ENCODE measurements at places on chromosomes 13 and 19.

- DNase-seq = no peak
Observed at GRCh38 chr19:48122421-48122820, 11.8 kb upstream of the PLA2G4C start.

- no peak for DNase-seq
Observed at GRCh38 chr19:40584007-40584406, 7.3 kb downstream of the SHKBP1 start.

DNA sequence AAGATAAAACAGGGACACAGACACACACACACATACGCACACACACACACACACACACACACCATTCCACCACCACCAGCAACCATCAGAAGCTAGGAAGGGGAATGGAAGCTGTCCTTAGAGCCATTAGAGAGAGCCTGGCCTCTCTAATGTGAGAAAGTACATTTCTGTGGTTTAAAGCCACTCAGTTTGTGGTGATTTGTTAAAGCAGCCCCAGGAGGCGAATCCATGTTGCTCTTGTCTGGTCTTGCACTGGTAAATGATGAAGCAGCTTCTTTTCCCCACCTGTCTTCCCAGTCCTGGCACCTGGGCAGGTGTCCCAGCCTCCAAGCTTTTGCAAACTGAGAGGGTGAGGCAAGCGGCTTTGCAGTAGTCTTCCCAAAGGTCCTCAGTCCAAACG is 118.9 kb upstream of the KL start:
- DNase-seq = no peak

GRCh38 chr19:38452430-38453366 is 19.2 kb downstream of the RYR1 start:
- no peak for DNase-seq

GRCh38 chr13:62629618-62630017 is 1214.0 kb upstream of the PCDH20 start:
- DNase-seq = no peak

DNA sequence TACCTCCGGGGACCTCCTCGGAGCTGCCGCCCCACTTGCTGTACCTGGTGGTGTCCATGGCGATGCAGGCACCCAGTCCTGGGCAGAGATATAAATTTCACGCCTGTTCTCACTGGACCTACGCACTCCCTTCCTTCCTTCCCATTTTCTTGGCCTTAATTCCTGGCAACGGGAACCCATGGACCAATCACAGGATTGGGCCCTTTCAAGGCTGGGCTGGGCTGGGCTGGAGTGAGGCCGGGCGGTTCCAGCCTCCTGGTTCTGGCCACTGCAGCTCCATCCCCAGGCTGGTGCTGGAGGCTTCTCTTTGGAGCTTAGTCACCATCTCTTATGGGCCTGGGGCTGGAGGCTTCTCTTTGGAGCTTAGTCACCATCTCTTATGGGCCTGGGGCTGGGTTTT is at the start of gene CLEC4G:
TSS of gene CLEC4G (minus strand) at position 66 of the 400 bp plus-strand sequence. CDS start at position 58, 8 bp downstream.
- no peak for DNase-seq

- no peak for DNase-seq
Observed at GRCh38 chr13:92976657-92977056, 249.9 kb upstream of the GPC6 start.

- DNase-seq = no peak
Observed at GRCh38 chr13:45178349-45179162, 22.3 kb downstream of the KCTD4 start.

DNA sequence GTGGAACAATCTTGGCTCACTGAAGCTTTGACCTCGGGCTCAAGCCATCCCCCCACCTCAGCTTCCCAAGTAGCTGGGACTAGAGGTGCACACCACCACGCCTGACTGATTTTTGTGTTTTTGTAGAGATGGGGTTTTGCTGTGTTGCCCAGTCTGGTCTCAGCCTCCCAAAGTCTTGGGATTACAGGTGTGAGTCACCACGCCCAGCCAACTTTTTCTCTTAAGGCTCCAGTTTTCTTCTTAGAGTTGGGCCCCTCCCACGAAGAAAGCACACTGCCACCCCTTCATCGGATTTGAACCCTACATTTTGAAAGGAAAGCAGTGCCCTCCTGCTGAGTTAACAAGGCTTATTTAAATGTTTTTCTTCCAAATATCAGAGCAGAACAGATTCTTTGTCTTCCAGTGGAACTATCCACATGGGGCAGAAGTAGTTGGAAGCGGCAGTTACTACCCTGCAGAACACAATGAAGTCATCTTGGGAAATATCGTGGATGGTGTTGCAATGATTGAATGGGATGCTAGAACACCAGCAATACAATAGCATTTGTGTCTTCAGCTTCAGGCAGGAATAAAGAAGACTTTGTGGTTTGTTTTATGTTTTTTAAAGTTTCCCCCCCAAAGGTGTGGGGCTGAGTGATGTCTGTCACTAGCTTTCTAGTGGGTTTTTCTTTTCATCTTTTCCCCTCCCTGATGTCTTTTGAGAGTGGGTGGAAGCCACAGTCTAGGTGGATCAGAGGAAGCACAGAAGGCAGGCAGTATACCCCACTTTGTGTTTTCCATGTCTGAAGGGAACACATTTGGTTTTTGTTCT is 8.9 kb downstream of the ACTN4 start:
- no peak for DNase-seq

- no peak for DNase-seq
Observed at GRCh38 chr13:66644855-66645460, 585.2 kb downstream of the PCDH9 start.

GRCh38 chr19:8832132-8833021 is at the start of the genes MBD3L1 and ZNF558:
MBD3L1 (plus strand) TSS chr19:8832377; CDS start chr19:8842679, 10,302 bp downstream.
ZNF558 (minus strand) TSS chr19:8832304; CDS start chr19:8822659, 9,645 bp downstream.
- peak; percentile 97 for DNase-seq

DNA sequence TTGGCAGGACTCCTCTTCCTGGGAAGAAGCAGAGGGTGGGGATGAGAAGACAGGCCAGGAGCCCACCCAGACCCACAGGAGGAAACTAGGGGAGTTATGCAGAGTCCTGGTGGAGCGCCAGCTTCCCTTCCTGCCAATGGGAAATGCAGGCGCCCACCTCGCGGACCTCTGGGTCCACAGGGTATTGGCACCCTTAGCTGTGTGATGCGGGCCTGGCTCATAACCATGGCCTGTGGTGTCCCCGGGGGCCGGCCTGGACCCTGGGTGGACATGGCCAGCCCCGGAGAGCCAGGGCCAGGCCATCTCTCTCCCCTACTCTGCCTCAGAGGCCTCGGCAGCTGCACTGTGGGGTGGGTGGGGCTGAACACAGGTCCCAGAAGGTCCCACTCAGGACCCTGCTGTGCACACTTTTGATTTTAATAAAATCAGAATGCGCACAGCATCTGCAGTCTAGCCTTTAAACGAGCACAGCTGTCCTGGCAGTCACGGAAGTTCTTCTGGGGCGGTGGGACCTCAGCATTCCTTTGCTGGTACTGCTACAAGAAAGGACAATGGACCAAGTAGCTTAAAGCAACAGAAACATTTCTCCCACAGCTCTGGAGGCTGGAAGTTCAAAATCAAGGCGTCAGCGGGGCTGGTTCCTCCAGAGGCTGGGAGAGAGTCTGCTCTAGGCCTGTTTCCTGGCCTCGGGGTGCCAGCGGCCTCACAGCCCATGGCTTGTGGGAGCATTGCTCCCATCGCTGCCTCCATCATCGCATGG is 1.8 kb downstream of the F10 start:
- DNase-seq = no peak

DNA sequence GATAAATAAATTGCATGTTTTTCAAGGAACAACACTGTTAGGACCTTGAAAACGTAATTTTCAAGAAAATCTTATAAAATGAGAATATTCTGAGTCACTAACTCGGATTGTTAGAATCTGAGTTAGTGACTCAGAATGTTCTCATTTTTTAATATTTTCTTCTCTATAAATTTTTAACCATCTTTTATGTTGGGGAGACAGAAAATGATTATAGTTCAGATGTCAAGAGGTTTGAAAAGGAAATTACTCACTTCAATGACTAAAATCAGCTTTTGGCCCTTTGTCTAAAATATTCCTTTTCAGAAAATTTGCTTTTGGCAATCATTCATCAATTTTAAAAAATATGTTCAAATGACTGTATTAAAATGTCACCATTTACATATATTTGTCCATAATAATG is 264.2 kb upstream of the EDNRB start:
- DNase-seq = no peak

GRCh38 chr13:23460309-23460708 is 26.8 kb upstream of the SACS start:
- no peak for DNase-seq

DNA sequence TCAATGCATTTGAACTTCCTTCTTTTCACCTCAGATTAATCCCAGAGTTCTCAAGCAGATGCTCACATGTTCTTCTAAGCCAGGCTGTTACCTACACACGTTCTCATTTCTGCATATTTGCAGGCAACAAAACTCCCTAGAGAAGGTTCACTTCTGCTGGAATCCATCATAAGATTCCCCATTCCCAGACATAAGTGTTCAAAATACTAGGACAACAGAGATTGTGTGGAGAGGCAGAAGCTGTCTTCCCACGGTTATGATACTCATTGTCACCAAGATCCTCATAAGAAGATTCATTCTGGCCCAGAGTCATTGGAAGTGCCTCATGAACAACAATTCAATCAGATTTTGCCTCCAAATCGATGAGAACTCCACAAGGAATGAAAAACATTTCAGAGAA is 931.6 kb upstream of the MIR17HG start:
- no peak for DNase-seq

DNA sequence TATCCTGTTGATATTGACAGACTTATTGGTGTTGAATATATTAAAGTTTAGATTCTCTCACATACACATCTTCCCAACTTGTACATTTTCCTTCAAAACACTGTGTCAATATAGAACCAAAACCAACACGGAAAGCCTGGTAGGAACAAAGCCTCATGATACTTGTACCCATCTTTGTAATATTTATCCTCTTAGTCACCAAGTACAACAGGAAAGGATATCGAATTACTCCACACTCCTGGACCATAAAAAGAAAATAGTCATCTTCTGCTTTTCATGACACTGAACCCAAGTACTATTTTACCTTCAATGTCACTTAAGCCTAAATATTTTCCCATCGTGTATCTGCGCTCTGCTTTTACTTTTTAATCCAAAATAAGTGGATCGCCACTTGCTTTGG is 702.9 kb upstream of the PCDH9 start:
- DNase-seq = no peak

- DNase-seq = no peak
Observed at GRCh38 chr13:73599232-73600128, 534.7 kb downstream of the KLF12 start.

DNA sequence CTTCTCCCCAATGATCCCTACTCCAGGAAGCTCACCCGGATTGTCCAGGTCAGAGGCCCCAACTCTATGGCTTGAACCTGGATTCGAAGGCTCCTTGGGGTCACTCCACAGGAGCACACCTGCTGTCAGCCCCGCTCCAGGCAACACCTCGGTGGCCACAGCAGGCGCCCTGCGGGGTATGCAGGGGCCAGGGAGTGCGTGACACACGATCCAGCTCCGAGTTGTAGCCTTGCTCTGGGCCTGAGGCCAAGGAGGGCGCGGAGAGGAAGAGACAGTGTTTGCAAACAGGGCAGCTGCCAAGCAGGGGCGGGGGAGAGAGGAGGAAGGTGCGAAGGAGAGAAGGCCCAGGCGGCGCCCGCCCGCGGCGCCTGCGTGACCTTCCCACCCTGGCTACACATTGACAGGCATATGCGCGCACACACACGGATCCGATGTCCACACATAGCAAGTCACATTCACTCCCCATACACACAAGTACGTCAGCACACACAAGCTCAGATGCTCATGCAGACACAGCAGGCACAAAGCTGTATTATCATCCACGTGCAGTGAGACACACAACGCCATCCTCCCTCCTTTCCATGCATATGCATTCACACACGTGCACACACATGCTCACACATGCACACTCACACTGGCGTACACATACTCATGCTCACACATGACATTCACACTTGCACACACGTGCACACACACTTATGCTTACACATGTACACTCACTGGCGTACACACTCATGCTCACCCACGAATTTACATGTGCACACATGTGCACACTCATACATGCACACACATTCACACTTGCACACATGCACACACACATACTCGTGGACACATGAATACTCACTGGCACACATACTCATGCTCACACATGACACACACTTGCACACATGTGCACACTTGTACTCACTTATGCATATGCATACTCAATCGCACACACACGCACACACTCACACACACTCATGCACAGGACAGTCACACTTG is 10.4 kb downstream of the SBK2 start:
- DNase-seq = no peak

- no peak for DNase-seq
Observed at GRCh38 chr13:20391597-20392452, 133.8 kb downstream of the CRYL1 start.

- no peak for DNase-seq
Observed at GRCh38 chr13:100506600-100507422, 81.8 kb downstream of the GGACT start.

GRCh38 chr13:96898212-96898611 is 96.1 kb downstream of the OXGR1 start:
- no peak for DNase-seq

GRCh38 chr13:27578121-27579030 is 42.0 kb downstream of the LNX2 start:
- DNase-seq = no peak

- no peak for DNase-seq
Observed at GRCh38 chr19:338421-338820, 6.2 kb downstream of the MIER2 start.

- DNase-seq = no peak
Observed at GRCh38 chr13:110363010-110363409, 55.9 kb downstream of the COL4A2 start.

DNA sequence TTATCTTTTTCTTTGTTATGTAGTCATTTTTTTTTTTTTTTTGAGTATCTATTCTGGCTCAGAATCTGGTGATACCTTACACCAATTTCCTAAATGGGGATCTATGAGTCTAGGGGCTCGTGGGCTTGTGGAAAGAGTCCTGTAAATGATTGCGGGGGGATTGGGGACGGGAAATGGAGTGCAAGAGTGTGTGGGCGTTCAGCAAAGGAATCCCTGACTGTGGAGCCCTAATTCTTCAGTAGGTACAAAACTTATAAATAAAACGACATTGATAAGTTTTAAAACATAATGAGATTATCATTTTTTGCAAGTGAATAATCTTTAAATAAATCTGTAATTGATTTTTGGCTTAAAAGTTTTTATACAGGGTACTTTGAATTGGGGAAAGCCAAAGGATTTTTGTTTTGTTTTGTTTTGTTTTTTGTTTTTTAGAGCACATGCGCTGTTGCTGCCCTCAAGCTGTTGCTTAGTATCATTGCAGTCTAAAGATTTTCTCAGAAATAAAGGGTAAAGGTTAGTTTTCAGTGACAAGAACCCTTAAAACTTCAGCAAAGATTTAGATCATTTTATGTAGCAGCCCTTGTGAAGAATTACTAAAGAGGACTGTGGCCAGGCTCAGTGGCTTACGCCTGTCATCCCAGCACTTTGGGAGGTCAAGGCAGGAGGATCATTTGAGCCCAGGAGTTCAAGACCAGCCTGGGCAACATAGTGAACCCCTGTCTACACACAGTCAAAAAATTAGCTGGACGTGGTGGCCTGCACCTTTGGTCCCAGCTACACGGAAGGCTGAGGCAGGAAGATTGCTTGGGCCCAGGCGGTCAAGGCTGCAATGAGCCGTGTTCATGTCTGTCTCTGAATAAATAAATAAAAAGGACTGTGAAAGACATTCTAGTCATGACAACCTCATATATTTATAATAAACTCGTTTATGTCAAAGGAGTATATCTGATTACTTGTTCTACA is 1.7 kb downstream of the ERCC5 start:
- no peak for DNase-seq

All from activated CD8-positive, alpha-beta memory T cell treated with anti-CD3 and anti-CD28 coated beads for 4 hours (primary cell).